ENCODE measurements at places on chromosomes 2 and 18.

DNA sequence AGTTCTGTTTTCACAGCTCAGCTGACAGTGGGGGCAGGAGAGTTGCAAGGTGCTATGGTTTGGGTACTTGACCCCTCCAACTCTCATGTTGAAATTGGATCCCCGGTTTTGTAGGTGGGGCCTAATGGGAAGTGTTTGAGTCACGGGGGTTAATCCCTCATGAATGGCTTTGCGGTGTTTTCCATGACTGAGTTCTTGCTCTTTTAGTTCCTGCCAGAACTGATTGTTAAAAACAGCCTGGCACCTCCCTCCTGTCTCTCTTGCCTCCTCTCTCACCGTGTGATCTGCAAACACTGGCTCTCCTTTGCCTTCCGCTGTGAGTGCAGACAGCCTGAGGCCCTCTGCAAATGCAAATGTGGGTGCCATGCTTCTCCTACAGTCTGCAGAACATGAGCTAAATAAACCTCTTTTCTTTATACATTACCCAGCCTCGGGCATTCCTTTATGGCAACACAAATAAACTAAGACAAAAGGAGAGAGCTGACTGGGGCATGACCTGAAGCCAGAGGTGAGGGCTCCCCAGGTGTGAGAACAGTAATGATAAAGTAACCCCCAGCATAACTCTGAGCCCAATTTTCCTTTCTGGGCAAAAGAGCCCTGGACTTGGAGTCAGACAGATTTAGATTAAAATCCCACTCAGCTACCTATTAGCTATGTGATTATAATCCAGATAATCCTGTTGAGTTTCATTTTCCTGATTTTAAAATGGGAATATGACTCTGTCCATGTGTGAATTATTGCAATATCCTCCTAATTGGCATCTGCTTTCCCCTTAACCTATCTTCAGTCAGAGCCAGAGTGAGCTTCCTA lies 64.9 kb upstream of the CAPN13 start:
- DNase-seq: no peak

GRCh38 chr2:22554453-22554852 lies 830.5 kb upstream of the KLHL29 start:
- no peak for DNase-seq

DNA sequence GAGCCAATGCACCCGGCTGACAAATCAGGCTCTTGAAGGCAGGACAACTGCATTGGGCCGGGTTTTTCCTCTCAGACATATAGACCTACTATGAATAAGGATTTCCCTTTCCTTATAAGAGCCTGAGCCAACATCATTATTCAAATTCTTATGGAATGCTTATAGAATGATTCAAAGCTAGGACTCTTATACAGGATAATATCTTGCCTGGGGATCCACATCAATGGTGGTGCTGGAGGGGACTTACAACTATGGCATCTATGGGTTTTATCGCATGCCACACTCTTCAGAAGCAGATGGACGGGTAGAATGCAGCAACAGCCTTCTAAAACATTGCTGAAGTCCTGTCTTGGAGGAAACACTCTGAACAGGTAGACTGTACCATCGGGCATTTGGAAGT lies 296.8 kb upstream of the KYNU start:
- no peak for DNase-seq

DNA sequence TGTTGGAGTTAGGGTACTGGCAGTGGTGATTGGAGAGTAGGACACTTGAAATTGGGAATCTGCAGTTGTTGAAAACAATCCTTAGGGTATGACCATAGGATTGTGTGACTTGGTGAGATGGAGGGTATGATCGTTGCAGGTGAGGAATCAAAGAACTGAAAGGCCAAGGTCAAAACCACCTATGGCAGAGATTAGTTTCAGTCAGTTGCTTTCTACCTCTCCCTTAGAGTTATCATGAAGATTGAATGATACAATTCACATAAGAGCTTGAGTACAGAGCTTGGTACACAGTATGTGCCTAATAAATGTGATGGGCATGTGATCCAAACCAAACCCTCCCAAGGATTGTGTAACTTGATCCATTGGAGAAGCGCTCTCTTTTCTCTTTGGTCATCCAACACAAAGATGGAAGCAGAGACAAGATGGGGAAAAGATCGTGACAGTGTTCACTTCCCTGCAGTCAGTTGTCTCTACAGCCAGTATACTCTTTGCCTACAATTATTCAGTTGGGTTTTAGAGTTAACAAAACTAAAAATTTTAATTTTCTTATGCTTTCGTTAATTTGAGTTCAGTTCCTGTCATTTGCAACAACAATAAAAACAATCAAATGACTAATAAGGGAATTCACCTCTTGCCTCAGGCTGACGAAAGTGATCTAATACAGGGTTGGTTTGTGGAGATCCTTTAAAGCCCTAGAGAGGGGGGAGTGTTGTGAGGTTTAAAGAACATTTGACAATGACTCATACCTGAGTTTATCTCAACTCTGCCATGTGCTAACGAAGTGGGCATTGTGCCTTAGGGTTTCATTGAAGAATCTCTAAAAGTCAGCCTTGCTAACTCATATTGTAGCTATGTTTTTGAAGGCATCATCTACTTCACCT lies 14.8 kb upstream of the SMAD2 start:
- DNase-seq: no peak

DNA sequence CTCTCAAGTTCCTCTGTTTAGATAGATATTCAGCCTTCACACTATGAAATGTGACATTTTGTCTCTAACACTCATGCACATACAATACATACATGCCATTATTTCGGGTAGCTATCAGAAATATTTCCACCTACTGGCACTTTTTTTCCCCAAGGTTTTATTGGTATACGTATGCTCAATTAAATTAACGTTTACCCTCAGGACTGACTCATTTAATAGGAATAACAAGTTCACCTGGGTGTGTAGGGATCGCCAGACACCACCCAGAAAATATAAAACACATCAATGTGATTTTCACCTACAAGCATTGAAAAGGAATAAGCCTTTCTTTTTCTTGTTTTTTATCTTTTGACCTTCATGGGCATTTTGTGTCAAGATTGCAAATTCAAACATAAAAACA lies 138.5 kb upstream of the EPAS1 start:
- DNase-seq: no peak

DNA sequence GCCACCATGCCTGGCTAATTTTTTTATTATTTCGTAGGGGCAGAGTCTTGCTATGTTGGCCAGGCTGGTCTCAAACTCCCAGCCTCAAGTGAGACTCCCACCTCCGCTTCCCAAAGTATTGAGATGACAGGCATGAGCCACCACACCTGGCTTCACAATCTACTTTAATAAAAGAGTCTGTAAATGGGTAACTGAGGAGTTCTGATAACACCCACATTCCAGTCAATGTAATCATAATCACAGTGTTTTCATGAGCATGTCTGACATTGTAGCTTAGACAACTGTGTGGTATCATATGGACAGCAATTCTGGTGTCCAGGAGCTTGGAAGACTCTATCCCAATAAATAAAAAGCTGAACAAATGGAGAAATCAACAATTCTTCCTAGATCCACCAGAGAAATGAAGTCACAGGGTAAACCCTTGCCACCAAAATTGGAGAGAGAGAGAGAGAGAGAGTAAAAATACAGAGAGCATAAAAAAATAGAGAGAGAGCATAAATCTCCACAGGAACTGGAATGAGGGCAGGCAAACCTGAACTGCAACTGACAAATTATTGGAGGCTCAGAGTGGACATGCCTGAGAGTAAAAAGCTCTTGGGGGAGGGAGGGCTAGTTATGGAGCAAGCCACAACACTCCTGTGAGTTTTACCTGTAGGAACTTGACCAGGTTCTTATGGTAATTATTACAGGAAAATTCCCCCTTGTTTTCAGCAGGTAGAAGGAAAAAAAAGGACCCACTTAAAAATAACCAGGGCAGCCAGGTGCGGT lies 12.4 kb upstream of the NBEAL1 start:
- DNase-seq: no peak

Data from T47D (cell line).